ENCODE measurements at places on chromosomes 1 and 21.

- no peak for DNase-seq
Measured at GRCh38 chr1:48678710-48679505, 97.8 kb downstream of the BEND5 start.

GRCh38 chr1:54970901-54971300 lies 9.5 kb upstream of the TMEM61 start:
- no peak for DNase-seq

- DNase-seq = no peak
Measured at GRCh38 chr1:37171691-37172090, 137.4 kb upstream of the GRIK3 start.

DNA sequence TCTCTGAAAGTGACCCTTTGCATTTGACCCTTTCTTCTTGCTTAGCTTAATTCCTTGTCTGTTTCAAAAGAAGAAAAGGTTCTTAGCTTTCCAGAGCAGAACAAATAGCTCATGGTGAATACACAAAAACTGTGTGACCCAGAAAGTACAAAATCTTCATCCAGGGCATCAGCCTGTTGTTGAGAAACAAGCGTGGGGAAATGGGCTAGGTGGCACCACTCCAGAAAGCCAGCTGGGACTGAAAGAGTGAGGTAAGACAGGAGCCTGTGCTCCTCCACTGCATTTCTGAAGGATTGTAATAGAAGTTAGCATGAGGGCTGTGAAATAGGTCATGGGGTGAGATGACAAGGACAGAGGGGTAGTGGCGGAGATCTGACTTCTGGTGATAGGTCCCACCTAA lies 45.8 kb downstream of the CYP2J2 start:
- no peak for DNase-seq

DNA sequence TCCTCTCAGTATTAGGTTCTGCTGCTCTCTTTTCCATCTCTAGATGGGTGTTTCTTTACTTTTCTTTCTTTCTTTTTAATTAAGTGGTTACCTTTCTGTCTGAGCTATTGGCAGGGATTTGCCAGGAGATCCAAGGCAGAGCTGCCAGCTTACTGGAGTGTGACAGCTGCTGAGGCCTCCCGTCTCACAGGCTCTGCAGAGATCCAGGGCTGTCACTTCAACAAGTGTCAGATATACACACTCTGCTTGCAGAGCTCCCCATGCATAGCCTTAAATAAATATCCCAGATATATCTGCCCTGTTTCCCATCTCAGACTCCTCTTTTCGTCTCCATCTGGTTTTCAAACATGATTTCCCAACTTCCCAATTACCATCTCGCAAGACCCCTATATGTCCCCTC lies 124.3 kb downstream of the NOS1AP start:
- DNase-seq = no peak

DNA sequence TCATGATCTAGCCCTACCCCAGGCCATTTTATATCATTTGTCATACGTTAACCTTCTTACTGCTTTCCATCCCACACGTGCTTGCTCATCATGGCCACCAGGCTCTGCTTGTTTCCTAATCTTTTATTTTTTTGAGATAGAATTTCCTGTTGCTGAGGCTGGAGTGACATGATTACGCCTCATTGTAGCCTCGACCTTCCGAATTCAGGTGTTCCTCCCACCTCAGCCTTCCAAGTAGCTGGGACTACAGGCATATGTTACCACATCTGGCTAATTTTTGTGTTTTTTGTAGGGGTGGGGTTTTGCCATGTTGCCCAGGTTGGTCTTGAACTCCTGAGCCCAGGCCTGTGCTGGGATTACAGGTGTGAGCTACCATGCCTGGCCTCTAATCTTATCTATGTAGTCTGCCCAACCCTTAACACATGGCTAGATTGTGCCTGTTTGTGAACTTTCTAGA lies 3.3 kb downstream of the UAP1 start:
- DNase-seq = no peak

DNA sequence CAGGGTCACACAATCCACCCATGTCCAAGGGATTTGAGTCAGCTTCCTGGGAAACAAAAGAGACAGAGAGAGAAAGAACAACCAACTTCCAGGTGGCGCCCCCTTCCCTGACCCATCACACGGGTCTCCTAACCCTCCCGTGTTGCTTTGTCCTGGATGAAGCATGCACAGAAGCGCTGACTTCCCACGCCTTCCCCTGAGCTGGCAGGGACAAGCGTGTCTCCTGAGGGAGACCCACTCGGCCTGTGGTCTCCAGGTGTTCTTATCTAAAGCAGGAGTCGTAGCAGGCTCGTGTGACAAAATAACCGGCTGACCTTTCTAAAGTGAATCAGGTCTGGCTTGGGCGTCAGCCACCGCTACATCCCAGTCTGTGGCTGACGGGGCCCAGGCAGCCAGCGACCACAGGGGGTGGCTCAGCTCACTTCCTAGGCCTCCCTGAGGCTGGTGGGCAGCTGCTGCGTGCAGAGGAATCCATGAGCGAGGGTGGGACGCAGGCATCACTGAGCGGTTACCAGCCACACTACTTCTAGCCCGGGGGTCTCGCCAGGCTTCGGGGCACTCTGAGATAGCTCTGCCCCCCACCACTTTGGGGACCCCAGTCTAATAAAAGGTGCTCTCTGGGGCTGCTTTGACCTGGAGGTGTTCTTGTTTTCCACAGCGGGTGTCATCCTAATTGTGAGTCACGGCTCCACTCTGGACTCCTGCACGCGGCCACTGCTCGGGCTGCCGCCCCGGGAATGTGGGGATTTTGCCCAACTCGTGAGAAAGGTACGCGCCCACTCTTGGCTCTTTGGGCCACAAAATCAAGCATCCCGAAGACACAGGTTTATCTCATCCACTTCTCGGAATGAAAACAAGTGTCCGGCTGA lies 40.4 kb downstream of the UBASH3A start:
- DNase-seq = no peak

- DNase-seq = no peak
Measured at GRCh38 chr1:53460666-53461322, 1.6 kb downstream of the DMRTB1 start.

DNA sequence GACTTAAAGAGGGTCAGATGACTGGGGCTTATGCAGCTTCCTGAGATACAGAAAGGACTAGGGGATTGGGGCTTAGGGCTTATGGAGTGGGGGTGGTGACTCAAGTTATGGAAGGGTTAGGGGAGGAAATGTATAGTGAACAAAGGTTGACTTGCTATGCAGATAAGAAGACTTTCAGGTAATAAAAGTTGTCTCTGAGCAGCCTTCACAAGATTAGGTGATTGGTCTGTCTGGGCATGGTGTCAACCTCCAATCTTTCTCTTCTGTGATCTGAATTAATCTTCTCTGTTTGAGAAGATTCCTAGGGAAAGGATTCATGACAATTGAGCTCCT lies 436.5 kb downstream of the SIPA1L2 start:
- no peak for DNase-seq

- no peak for DNase-seq
Measured at GRCh38 chr21:42220138-42220701, 1.3 kb downstream of the ABCG1 start.

DNA sequence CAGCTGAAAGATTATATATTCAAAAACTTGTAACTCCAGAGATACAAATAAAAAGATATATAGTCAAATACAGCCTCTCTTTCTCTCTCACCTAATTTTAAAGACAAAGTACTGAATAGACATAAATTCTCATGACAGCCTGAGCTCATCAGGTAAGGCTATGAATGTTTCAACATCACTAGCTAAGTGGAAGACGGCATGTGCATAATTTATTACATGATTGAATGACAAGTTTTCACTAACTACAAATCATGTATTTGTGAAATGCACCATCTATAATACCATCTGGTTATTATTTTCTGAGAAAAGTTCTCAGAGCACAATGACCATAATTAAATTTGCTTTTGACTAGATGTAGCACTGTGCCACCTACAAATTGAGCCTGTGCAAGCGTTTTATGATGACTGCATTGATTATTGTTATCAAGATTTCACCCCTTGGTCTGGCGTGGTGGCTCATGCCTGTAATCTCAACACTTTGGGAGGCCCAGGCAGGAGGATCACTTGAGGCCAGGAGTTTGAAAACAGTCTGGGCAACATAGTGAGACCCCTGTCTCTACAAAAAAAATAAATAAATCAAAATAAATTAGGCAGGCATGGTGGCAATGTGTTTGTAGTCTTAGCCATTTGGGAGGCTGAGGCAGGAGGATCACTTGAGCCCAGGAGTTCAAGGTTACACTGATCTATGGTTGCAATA lies 128.2 kb downstream of the APP start:
- DNase-seq = no peak

GRCh38 chr1:32240140-32240951 lies 6.7 kb upstream of the FAM167B start:
- peak; percentile 39 for DNase-seq

- no peak for DNase-seq
Measured at GRCh38 chr21:33373451-33373850, 29.8 kb upstream of the IFNGR2 start.

GRCh38 chr1:94773296-94773809 lies 46.8 kb upstream of the SLC44A3 start:
- DNase-seq = no peak

DNA sequence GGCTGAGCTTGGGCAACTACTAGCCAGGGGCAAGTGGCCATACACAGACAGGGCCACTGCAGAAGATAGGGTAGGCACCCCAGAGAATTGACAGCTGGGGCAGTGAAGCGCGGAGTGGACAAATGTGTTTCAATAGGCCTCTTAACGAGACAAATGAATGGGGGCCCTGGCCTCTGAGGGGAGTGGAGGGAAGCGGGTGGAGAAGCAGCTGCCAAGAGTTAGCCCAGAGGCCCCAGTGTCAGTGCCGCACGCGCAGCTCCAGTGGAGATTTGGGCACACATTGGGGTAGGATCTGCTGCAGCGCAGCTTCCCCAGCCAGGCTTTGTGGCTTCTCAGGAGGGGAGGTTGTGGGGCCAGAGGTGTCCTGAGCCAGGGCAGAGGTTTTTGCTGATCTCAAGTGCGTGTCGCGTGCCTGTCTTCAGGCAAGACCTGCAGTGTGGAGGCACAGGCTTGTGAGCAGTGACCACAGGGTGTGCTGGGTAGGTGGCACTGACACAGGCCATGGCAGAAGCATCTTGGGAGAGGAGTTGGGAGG lies 16.9 kb downstream of the PTPRF start:
- DNase-seq = no peak

- no peak for DNase-seq
Measured at GRCh38 chr1:246159279-246160227, 347.5 kb downstream of the SMYD3 start.
